Activated CD8-positive, alpha-beta T cell treated with anti-CD3 and anti-CD28 coated beads, Interleukin-2, amount 10 ng/mL, durations not matched to agents 7 days and 5 days (primary cell): ENCODE measurements at places on chromosomes 11 and 22.
A peak's percentile ranks its signal among the peaks of the same experiment; 100 is the strongest.

GRCh38 chr11:8603696-8604077 lies 9.7 kb upstream of the STK33 start:
- peaks cover 20% of the 10 kb centered on the region for H3K27me3 ChIP-seq
- DNase-seq, result no peak
- no peak overlapping the region for H3K27ac ChIP-seq
- H3K36me3 ChIP-seq, result no peaks in the 10 kb centered on the region

- H3K4me3 ChIP-seq, result no peak overlapping the region
- no peak for DNase-seq
- H3K27me3 ChIP-seq, result no peaks in the 10 kb centered on the region
- peak overlapping the region; percentile 24 for H3K27ac ChIP-seq
- peaks cover 16% of the 10 kb centered on the region for H3K4me1 ChIP-seq
Observed at GRCh38 chr22:21622011-21622918, 7.6 kb downstream of the YDJC start.

DNA sequence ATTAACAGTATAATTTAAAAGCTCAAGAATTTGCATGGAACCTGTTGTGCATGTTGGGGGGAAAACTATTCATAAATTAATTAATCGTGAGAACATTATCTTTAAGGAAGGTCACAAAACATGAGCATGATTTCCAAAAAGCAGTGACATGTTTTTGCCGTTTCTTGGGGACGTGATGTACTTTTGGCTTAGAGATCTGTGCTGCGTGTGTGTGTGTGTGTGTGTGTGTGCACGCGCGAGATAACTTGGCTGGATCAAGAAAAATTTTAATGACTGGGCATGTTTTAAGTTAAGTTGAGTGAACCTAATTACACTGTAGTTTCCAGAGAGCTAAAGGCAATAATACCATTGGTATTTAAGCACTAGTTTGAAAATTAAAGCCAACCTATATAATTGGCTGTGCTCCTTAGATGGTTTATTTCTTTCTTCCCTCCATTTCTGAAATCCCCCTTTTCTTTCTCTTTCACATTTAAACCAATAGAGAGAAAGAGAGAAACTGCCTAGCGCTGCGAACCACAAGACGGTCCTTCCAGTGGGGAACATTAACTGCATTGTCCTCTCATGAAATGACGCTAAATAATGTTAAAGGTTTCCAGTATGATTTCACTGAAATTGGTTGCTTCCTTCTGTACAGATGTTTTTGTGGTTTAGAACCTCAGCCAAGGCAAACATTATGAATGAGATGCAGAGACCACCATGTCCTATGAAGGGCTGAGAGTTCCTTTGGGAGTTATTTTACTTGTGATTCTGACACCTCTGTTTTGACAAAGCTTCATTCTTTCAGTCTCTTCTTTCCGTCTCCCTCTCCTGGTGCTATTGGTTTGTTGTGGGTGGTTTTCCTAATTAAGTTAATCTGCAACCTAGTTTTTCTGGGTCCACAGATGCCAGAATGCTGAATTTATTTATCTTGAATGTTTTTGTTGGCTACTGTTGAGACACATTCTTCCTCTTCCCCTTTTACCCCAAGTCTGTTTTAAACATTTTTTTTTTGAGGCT lies 51.7 kb downstream of the ZBTB16 start:
- peaks cover 3% of the 10 kb centered on the region for H3K36me3 ChIP-seq
- peaks cover 61% of the 10 kb centered on the region for H3K27me3 ChIP-seq
- H3K4me1 ChIP-seq, result peaks cover 23% of the 10 kb centered on the region
- no peak overlapping the region for H3K4me3 ChIP-seq
- no peak for DNase-seq
- H3K27ac ChIP-seq, result no peak overlapping the region

GRCh38 chr11:3202759-3203158 lies 15.9 kb downstream of the MRGPRG start:
- DNase-seq, result no peak
- H3K4me1 ChIP-seq, result peaks cover 3% of the 10 kb centered on the region
- no peak overlapping the region for H3K4me3 ChIP-seq

DNA sequence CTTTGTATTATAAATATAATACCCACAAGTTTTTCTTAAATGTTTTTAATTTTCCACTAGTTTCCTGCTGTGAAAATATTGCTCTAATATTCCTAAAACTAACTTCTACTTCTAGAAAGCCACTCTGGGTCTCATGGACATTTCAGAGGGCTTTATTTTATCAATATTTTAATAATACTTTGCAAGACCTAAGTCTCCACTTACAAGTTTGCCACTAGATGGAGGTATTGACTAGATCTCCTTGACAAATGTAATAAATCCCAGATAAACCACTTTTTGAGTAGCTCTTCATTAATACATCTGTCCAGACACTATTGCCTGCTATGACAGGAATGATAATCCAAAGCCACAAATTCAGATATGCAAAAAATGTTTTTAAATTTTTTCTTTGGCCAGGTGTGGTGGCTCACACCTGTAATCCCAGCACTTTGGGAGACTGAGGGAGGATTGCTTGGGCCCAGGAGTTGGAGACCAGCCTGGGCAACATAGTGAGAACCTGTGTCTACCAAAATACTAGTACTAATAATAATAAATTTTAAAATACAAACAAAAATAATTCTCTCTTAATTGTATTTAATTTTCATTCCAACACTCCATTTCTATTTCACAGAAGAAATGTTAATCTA lies 3.5 kb upstream of the ACAT1 start:
- DNase-seq, result no peak
- H3K4me3 ChIP-seq, result no peak overlapping the region
- peaks cover 19% of the 10 kb centered on the region for H3K4me1 ChIP-seq
- H3K27me3 ChIP-seq, result no peaks in the 10 kb centered on the region
- H3K27ac ChIP-seq, result no peak overlapping the region
- peaks cover 3% of the 10 kb centered on the region for H3K36me3 ChIP-seq

- DNase-seq, result no peak
- H3K36me3 ChIP-seq, result peaks cover 2% of the 10 kb centered on the region
- H3K27ac ChIP-seq, result no peak overlapping the region
- peaks cover 6% of the 10 kb centered on the region for H3K27me3 ChIP-seq
- H3K4me1 ChIP-seq, result no peaks in the 10 kb centered on the region
Observed at GRCh38 chr11:95647871-95648270, 141.7 kb downstream of the FAM76B start.

DNA sequence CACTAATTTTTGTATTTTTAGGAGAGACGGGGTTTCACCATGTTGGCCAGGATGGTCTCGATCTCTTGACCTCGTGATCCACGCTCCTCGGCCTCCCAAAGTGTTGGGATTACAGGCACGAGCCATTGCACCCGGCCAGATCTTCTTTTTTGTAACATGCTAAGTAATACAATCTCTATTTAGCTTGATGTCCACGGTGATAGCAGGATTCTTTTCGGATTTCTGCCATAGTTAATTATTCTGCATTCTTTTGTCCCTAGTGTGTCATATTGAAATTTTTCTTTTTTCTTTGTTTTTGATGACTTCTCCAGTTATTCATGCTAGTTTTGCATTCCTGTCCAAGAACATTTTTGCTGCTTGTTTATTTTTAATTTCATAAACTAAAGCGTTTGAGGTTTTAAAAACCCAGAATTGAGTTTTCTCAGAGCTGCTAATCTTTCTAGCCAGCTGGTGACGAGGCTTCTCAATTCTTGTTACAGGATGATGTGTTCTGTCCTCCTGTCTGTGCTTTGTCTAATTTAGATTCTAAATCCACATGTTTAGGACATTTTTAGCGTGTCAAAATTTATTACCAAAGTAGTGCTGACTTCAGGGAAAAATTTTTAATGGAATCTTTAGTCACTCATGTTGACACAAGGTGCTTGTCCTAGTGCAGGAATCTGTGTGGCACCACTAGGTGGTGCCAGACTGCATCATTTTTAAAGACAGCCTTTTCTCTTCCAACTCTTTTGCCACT lies 21.8 kb downstream of the NF2 start:
- DNase-seq, result peak; percentile 55
- no peak overlapping the region for H3K4me3 ChIP-seq
- peaks cover 57% of the 10 kb centered on the region for H3K4me1 ChIP-seq
- H3K27me3 ChIP-seq, result no peaks in the 10 kb centered on the region

DNA sequence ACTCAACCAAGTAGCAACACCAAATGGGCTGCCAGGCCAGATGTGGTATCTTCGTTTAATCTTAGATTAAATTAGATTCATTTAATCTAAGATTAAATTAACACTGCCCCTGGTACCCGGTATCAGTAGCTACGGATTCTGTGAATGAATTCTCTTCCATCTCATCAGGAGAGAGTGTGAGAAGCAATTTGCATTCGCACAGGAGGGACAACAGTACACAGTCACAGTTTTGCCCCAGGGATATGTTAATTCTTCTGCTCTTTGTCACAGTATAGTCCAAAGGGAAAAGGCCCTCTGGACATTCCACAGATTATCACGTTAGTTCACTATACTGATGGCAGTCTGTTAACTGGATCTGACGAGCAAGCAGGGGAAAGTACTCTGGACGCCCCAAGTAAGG lies 22.9 kb downstream of the ASCL2 start:
- H3K36me3 ChIP-seq, result no peaks in the 10 kb centered on the region
- H3K4me1 ChIP-seq, result no peaks in the 10 kb centered on the region
- peaks cover 23% of the 10 kb centered on the region for H3K27me3 ChIP-seq
- DNase-seq, result no peak
- no peak overlapping the region for H3K4me3 ChIP-seq

DNA sequence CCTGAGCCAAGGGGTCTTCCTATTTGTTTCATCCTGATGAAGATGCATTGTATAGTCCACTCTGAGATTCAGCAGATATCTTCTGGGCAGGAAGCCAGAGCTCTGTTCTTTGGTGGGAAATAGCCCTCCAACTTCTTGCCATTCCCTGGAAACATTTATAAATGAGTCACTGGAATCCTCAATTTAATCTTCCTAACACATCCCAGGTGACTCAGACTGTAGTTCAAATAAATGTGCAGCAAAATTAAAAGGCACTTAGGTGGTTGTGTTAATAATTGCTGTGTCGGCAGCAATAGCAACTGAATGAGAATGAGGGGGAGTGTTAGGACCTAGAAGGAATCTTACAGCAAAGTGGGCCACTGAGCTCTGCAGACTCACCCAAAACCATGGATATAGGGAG lies 108.6 kb downstream of the INSC start:
- no peak for DNase-seq
- H3K4me1 ChIP-seq, result no peaks in the 10 kb centered on the region
- H3K4me3 ChIP-seq, result no peak overlapping the region
- H3K27ac ChIP-seq, result no peak overlapping the region
- H3K36me3 ChIP-seq, result no peaks in the 10 kb centered on the region
- peaks cover 3% of the 10 kb centered on the region for H3K27me3 ChIP-seq

DNA sequence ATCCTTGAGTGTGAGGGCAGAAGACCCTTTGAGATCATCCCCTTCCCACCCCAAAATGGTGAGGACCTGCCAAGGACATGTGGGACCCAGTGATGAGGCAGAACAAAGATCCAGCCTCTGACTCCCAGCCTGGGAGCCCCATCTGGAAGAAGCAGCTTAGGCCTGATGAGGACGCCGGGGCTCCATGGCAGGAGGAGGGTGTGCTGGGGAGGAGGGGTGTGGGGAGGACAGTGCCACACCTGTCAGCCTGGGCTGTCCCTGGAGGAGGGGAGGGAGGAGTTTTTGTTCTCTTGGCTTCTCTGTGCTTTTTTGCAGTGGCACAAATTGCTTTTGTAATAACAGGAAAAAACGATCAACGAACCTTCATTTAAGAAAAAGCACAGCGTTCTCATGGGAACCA lies 44.4 kb upstream of the DAGLA start:
- peaks cover 3% of the 10 kb centered on the region for H3K4me1 ChIP-seq
- no peak overlapping the region for H3K4me3 ChIP-seq
- no peak for DNase-seq
- H3K27ac ChIP-seq, result no peak overlapping the region
- no peaks in the 10 kb centered on the region for H3K36me3 ChIP-seq
- no peaks in the 10 kb centered on the region for H3K27me3 ChIP-seq

DNA sequence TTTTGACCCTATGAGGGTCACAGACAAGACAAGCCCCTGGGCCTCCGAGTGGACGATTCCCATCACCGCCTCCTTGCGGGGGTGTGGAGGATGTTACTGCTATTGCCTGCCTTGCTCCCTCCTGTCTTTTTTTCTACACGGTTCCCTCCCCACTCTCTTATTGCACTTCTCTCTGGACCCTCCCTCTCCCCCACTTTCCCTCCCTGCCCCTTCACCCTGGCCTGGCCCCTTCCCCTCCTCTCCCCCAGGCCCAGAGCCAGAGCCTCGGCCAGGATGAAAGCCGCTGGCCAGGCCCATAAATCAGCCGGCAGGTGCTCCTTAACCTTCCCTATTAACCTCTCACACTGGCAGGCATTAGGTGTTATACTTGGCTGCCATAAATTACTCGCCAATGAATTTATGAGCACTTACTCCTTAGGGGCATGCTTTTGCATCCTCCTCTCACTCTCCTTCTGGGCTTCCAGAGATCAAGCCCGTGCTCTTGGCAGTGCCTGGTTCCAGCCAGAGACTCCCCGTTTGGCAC lies 18.3 kb upstream of the ALX4 start:
- H3K4me1 ChIP-seq, result no peaks in the 10 kb centered on the region
- peaks cover 70% of the 10 kb centered on the region for H3K27me3 ChIP-seq
- H3K27ac ChIP-seq, result no peak overlapping the region
- no peak for DNase-seq
- H3K4me3 ChIP-seq, result no peak overlapping the region

- DNase-seq, result no peak
- H3K4me3 ChIP-seq, result no peak overlapping the region
- no peaks in the 10 kb centered on the region for H3K27me3 ChIP-seq
Observed at GRCh38 chr11:92504534-92504933, 279.9 kb downstream of the FAT3 start.

- H3K36me3 ChIP-seq, result no peaks in the 10 kb centered on the region
- H3K4me3 ChIP-seq, result no peak overlapping the region
- no peaks in the 10 kb centered on the region for H3K27me3 ChIP-seq
- H3K27ac ChIP-seq, result no peak overlapping the region
- no peaks in the 10 kb centered on the region for H3K4me1 ChIP-seq
- no peak for DNase-seq
Observed at GRCh38 chr11:90148900-90149299, 14.4 kb downstream of the NAALAD2 start.

- H3K4me3 ChIP-seq, result no peak overlapping the region
- H3K27ac ChIP-seq, result no peak overlapping the region
- H3K36me3 ChIP-seq, result peaks cover 59% of the 10 kb centered on the region
- DNase-seq, result peak; percentile 64
- no peaks in the 10 kb centered on the region for H3K27me3 ChIP-seq
Observed at GRCh38 chr11:102390667-102391465, 43.9 kb downstream of the BIRC2 start.

DNA sequence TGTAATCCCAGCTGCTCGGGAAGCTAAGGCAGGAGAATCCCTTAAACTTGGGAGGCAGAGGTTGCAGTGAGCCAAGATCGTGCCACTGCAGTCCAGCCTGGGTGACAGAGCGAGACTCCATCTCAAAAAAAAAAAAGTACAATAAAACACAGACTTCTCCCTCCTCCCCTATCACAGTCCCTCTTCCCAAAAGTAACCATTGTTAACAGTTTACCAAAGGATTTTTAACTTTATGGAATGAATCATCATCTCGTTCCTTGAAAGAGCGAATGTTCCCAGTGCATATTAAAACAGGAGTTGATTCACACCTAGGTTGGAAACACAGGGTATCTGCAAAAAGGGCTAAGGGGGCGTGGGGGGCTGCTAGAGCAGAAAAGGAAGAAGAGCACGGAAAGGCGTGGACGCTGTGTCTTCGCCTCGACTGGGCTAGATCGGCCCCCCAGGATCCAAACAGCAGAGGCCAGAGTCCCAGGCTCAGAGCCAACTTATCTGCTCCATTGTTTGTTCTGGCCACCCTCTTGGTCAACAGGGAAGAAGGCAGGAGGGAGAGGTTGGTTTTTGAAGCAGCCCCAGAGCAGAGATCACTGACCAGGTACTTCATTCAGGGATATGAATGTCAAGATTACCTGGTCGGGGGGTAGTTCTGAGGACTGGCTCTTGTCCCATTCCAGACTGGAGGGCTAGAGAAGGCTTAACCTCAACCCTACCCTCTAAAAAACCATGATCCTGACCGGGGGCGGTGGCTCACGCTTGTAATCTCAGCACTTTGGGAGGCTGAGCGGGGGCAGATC lies 2.1 kb upstream of the AHNAK start:
- DNase-seq, result no peak
- peaks cover 63% of the 10 kb centered on the region for H3K4me1 ChIP-seq
